ENCODE measurements at places on chromosomes 1 and 21. TPM values are rescaled to one million over a fixed set of nuclear protein-coding genes. Genes with fewer than 3 reads are reported as not detected.
A peak's percentile ranks its signal among the peaks of the same experiment; 100 is the strongest.

DNA sequence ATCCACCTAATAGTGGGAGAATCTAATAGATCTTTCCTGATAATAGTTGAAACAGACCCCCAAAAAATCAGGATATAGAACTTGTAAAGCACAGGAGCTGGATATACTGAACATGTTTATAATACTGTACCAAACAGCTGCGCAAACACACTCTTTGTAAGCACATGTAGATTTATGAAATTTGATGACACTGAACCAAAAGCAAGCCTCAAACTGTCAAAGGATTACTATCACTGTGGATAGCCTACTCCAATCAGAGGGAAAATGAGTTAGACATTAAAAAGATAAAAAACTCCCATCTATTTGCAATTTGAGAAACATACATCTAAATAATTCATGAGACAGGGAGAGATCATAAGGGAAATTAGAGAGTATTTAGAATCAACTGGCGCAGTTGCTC, 26.1 kb downstream of the RCAN3 start:
- no peaks in the 10 kb centered on the region for H3K27me3 ChIP-seq
- no peak overlapping the region for H3K27ac ChIP-seq
- no peaks in the 10 kb centered on the region for H3K36me3 ChIP-seq
- no peak for DNase-seq

GRCh38 chr1:88979054-88979748, 13.2 kb downstream of the KYAT3 start:
- H3K27me3 ChIP-seq: no peaks in the 10 kb centered on the region
- H3K27ac ChIP-seq: no peak overlapping the region
- no peaks in the 10 kb centered on the region for H3K4me1 ChIP-seq

- no peaks in the 10 kb centered on the region for H3K27me3 ChIP-seq
- no peaks in the 10 kb centered on the region for H3K4me1 ChIP-seq
- no peak overlapping the region for H3K4me3 ChIP-seq
- no peak for DNase-seq
These were observed 129.7 kb upstream of the KAZN start for GRCh38 chr1:14468751-14469150.

- H3K4me1 ChIP-seq: peaks cover 4% of the 10 kb centered on the region
- no peak overlapping the region for H3K4me3 ChIP-seq
- no peak for DNase-seq
- H3K27me3 ChIP-seq: no peaks in the 10 kb centered on the region
These were observed 838.5 kb downstream of the USP25 start for GRCh38 chr21:16568244-16568643.

DNA sequence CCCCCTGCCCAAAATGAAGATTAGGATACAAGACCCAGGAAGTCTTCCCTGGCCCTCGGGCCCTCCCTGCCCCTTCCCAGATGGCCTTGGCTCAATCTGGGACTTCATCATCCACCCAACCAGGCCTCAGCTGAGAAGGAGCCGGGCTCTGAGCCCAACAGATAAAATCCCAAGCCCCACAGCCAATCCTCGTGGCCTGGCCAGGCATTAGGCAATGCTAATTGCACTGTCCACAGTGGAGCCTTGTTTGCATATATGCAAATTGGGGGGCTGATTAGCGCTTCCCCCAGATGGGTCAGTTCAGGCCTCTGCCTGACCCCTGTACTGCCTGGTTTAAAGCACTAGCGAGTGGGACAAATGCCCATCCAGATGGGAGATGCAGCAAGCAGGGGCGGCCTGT, 34.9 kb downstream of the IGSF21 start:
- H3K36me3 ChIP-seq: no peaks in the 10 kb centered on the region
- no peaks in the 10 kb centered on the region for H3K27me3 ChIP-seq
- no peak overlapping the region for H3K27ac ChIP-seq
- no peak for DNase-seq

- no peak for DNase-seq
- H3K4me1 ChIP-seq: no peaks in the 10 kb centered on the region
- H3K27ac ChIP-seq: no peak overlapping the region
- H3K36me3 ChIP-seq: no peaks in the 10 kb centered on the region
- no peak overlapping the region for H3K4me3 ChIP-seq
These were observed 362.2 kb downstream of the SRGAP2C start for GRCh38 chr1:121546830-121547591.

GRCh38 chr1:9371391-9371935, 78.8 kb downstream of the SPSB1 start:
- no peaks in the 10 kb centered on the region for H3K36me3 ChIP-seq
- no peaks in the 10 kb centered on the region for H3K27me3 ChIP-seq
- H3K4me1 ChIP-seq: peaks cover 12% of the 10 kb centered on the region
- no peak overlapping the region for H3K4me3 ChIP-seq

GRCh38 chr1:222454782-222455181, 93.1 kb downstream of the HHIPL2 start:
- no peak overlapping the region for H3K27ac ChIP-seq
- no peak for DNase-seq
- no peaks in the 10 kb centered on the region for H3K4me1 ChIP-seq
- H3K36me3 ChIP-seq: no peaks in the 10 kb centered on the region

GRCh38 chr1:43238085-43238484, 31.7 kb upstream of the TMEM125 start:
- H3K27ac ChIP-seq: no peak overlapping the region
- no peaks in the 10 kb centered on the region for H3K36me3 ChIP-seq
- no peak overlapping the region for H3K4me3 ChIP-seq

GRCh38 chr1:85894651-85895050, 186.4 kb upstream of the ZNHIT6 start:
- no peaks in the 10 kb centered on the region for H3K4me1 ChIP-seq
- no peak overlapping the region for H3K4me3 ChIP-seq
- no peaks in the 10 kb centered on the region for H3K27me3 ChIP-seq
- no peak overlapping the region for H3K27ac ChIP-seq
- DNase-seq: peak; percentile 43

DNA sequence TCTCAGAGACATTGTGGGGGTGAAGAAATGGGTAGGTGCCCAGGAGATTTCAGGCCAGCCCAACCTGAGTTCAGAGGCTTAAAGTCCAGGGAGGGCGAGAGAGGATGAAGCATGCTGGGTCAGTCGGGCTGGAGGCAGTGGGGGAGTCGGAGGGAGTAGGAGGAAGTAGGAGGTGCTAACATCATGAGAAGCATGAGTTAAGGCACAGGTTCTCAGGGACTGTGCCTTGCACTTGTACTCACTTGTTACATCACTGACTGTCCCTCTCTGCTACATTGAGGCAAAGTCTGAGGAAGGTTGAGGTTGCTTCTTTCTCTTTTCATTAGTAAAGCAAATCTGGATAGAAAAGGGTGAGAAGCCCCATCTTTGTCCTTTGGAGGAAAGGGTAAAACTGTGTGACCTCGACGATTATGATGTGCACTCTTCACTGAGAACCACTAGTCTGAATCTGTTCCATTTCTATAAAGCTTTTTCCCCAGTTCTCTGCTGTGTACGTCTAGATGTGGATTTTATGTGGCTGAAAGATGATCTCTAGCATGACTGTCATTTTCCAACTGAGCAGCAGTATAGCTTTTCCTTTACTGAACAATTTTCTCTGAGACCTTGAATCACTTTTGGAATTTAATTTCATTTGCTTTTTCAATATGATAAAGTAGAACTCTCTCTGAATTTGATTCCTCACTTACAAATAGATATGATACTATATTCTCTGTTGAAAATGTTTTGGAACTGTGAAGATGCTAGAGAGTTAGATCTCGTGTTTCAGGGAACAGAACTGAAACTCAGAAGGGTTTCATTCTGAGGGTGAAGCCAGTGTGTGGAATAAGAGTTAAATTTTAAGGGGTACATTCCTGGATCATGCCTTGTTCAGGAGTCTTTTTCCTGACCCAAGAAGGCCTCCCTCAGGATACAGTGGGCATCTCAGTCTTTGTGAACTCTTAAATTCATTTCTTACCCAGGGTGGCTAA, 94.6 kb downstream of the FGGY start:
- H3K27me3 ChIP-seq: no peaks in the 10 kb centered on the region
- H3K36me3 ChIP-seq: no peaks in the 10 kb centered on the region
- no peak overlapping the region for H3K27ac ChIP-seq
- no peak overlapping the region for H3K4me3 ChIP-seq
- H3K4me1 ChIP-seq: peaks cover 34% of the 10 kb centered on the region

DNA sequence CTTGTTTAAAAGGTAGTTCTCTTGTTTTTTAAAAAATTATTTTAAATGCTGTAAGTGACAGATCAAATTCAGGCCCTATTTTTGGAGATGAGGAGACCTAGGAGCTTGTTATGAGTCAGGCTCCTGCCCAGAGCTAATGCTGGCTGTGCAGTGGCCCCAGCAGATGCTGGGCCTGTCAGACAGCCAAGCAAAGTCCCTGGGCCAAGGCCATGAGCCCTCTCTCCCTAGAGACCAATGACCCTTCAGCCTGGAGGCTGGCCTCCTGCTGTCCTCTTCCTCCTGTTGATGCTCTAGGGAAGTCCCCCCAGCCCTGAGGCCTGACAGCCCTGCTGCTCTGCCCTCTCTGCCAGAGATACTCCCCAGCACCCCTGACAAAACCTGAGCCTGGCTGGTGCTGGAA, 128.1 kb upstream of the CTTNBP2NL start:
- DNase-seq: no peak
- H3K36me3 ChIP-seq: no peaks in the 10 kb centered on the region
- H3K27me3 ChIP-seq: no peaks in the 10 kb centered on the region
- no peak overlapping the region for H3K27ac ChIP-seq
- peaks cover 3% of the 10 kb centered on the region for H3K4me1 ChIP-seq

GRCh38 chr1:38872401-38873026, 634 bp downstream of the MYCBP start:
- no peak overlapping the region for H3K27ac ChIP-seq
- DNase-seq: peak; percentile 38
- no peaks in the 10 kb centered on the region for H3K27me3 ChIP-seq
- no peaks in the 10 kb centered on the region for H3K36me3 ChIP-seq

- no peak overlapping the region for H3K27ac ChIP-seq
- H3K4me3 ChIP-seq: no peak overlapping the region
- DNase-seq: no peak
- peaks cover 16% of the 10 kb centered on the region for H3K4me1 ChIP-seq
- no peaks in the 10 kb centered on the region for H3K36me3 ChIP-seq
- H3K27me3 ChIP-seq: no peaks in the 10 kb centered on the region
These were observed 28.4 kb downstream of the RASAL2 start for GRCh38 chr1:178122283-178122682.

GRCh38 chr1:152745289-152745704, 12.5 kb upstream of the KPRP start:
- no peaks in the 10 kb centered on the region for H3K36me3 ChIP-seq
- no peak overlapping the region for H3K27ac ChIP-seq
- no peaks in the 10 kb centered on the region for H3K27me3 ChIP-seq

DNA sequence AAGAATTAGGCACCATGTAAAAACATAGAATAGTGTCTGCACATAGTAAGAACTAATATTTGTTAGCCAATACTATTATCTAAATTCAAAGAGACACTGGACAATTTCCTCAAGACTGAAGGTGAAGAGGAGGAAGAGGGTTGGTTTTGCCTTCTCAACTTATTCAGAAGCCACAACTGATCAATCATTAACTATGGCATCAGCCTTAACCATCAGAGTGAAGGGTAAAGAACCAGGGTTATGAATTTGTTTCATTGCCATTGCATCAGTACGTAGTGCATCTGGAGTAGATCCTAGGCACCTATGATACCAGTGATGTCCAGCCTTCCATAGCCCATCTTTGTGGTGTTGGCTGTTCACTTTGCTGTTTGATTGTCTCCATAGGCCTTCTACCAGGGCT, 421.7 kb upstream of the DEPDC1 start:
- H3K27ac ChIP-seq: no peak overlapping the region
- H3K36me3 ChIP-seq: no peaks in the 10 kb centered on the region
- no peaks in the 10 kb centered on the region for H3K4me1 ChIP-seq
- H3K4me3 ChIP-seq: no peak overlapping the region
- DNase-seq: no peak

GRCh38 chr21:45355573-45355972, 49.4 kb upstream of the COL18A1 start:
- no peak overlapping the region for H3K4me3 ChIP-seq
- H3K27ac ChIP-seq: no peak overlapping the region
- no peaks in the 10 kb centered on the region for H3K36me3 ChIP-seq
- no peaks in the 10 kb centered on the region for H3K27me3 ChIP-seq

Gene NPR1
- total RNA-seq: 0.19 TPM

Gene MYOG
- total RNA-seq: not detected

Gene S100A3
- total RNA-seq: not detected

Gene CGN
- total RNA-seq: 12.4 TPM

Gene RUNX3
- not detected for total RNA-seq
